ENCODE measurements at places on chromosomes 11 and 22. TPM values are rescaled to one million over a fixed set of nuclear protein-coding genes. Genes with fewer than 3 reads are reported as not detected.

PLET1 gene
- total RNA-seq: not detected

MMP13 gene
- total RNA-seq: not detected

IRAG1 gene
- total RNA-seq: 0.08 TPM

MOGAT2 gene
- not detected for total RNA-seq

TOLLIP gene
- total RNA-seq: 33.5 TPM

FAM76B gene
- total RNA-seq: 19.2 TPM

DDTL gene
- total RNA-seq: 1.6 TPM

CRYBB2 gene
- not detected for total RNA-seq

TMPRSS13 gene
- 1.1 TPM for total RNA-seq

IGLL1 gene
- total RNA-seq: not detected

STK33 gene
- total RNA-seq: not detected

GRCh38 chr11:80349997-80350396 is 909.2 kb upstream of the TENM4 start:
- no peak for DNase-seq

DNA sequence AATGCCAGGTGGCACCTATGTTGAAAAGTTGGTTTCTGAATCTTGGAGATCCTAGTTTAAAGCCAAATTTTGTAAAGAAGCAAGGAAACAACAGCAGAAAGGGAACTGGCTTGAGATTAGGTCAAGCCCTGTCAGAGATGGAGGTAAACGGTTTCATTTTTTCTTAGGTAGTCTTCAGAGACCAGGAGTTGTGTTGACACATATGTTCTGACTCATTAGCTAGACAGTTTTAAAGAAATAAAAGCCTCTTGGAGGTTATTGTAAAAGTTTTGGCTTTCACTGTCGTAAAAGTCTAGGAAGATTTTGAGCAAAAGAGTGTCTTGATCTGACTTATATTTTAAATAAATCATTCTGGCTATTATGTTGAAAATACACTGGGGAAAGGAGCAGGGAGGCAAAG is 151.5 kb upstream of the CTSC start:
- no peak for DNase-seq

DNA sequence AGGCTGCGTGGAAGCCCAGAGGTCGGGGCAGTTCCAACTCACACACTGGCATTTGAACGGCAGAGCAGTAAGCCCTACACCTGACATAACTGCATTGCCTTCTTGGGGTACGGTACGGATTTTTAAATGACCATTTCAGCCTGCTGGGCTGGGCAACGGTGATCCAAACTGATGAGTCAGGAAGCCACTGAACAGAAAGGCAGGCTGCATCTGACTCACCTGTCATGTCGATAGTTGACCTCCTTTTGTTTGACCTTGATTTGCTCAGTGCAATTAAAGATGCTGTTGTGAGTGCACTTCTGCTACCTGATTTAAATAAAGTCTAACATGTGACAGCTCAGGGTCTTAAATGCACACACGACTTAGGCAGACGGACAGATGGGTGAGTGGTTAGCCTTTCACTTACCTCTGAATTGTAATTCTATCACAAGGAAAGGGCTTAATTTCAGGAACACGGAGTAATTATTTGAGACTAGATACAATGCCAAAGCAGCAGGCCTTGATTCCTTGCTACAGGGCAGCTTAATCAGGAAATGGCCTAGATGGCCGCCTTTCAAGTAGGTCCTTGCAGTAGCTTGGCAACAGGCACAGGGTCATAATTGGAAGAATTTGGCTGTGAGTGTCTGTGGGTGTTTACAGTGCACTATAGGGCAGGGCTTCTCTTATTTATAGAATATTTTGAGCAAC is 52.2 kb downstream of the BMAL1 start:
- DNase-seq: no peak

- peak; percentile 79 for DNase-seq
These were observed 718 bp downstream of the CHKA start for GRCh38 chr11:68120273-68121066.

DNA sequence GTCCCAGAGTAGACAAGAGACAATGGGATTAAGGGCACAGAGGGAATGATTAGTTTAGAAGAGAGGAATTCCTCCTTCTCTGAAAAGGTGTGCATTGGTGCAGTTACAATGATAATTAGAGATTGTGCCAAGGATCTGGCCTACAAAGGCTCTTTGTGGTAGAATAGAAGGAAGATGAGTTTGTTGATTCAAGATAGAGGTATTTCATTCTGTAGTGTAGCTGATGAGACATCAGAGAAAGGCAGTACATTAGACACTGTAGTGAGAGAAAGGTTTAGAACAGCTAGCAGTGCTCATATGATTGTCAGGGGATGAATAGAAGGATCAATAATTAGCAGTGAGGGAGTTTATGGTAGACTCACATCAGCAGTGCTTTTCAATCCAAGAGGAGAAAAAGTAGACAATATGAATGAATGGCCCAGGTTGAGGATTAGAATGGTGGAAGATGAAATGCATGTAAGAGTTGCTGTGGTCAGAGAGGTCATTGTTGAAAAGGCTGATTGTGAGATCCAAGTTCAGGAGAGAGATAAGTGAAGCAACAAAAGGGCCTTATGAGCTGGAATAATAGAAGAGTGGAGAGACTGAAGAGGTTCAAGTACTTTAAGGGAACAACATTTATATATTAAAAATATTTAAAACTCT is 28.9 kb downstream of the SIK2 start:
- DNase-seq: peak; percentile 47

GRCh38 chr11:126086248-126086647 is 23.6 kb upstream of the CDON start:
- no peak for DNase-seq

DNA sequence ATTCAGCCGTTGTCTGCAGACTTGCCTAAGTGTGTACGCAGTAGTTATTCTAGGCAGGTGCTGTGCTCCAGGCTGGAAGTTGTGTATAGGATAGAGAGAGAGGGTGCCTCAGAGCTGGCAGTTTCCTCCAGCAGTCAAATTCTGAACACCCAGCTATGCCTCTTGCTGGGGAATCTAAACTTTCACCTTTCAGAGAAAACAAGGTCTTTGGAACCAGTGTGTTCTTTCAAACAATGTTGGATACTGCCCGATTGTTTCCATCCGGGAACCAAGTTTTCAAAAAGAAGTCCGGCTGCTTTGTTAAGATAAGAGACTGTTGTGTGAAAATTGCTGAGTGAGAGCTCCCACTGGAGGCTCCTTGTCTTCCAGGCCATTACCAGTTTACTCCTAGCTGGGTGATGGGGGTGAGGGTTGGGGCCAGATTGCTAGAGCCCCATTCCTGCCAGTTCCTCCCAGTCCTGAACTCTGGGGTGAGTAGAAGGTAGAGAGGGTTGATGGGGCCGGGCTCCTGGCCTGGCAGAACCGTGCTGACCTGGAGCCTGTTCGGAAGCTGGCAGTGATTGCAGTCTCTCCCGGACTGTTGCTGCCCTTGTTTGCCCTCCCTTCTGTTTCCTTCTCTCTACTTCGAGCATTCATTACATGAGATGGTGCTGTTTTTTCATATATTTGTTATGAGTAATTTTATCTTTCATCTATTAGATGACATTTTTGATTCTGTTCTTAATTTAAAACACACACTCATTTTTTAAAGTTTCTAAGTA is 150.2 kb downstream of the TEAD1 start:
- DNase-seq: no peak

DNA sequence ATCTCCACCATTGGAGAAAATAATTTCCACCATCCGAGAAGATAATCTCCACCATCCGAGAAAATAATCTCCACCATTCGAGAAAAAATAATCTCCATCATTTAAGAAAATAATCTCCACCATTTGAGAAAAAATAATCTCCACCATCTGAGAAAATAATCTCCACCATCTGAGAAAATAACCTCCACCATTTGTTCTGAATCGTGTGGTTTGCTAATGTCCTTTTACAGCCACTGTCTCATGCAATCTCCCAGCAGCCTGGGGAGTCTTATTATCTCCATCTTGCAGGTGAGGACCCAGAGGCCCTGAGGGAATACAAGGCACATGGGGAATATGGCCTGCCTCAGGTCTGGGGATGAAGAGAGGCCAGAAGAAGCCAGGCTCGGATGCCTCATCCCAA is 54.1 kb upstream of the TCF20 start:
- no peak for DNase-seq

GRCh38 chr11:71936825-71937224 is 8.0 kb downstream of the RNF121 start:
- no peak for DNase-seq

GRCh38 chr11:86926975-86927374 is 28.2 kb downstream of the FZD4 start:
- no peak for DNase-seq

GRCh38 chr11:9143721-9144120 is 52.3 kb upstream of the SCUBE2 start:
- no peak for DNase-seq

- DNase-seq: no peak
These were observed 68.4 kb downstream of the GAS2 start for GRCh38 chr11:22734628-22735345.

DNA sequence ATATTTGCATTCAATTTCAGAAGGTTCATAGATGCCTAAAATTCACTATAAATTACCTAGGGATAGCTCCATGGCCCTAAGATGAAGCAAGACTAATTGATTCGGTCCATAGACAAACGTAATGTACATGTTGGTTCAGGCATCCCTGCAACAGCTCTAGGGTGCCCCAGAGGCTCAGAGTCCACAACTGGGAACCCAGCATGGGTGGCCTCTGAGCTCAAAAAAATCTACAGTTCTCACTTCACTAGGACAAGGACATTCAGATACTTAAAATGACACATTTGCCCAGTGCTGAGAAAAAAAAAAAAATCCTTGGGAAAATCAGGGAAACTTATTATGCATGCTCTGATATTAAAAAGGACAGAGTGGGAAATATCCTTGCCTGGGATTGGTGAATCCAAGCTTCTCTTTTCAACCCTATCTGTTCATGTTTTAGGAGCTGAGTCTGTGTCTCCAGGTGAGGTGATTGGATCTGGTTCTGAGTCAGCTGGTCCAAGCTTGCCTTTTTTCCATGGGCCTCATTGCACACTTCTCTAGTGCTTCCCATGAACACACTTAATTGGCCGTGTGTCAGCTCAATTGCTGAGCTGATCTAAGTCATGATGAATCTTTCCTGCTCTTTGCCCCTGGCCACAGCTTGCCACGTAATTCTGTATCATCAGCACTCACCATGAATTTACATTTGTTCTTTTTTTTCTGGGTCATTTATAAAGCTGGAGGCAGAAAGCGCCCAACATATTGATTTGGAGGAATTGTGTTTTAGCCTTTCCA is 116.3 kb upstream of the RCN1 start:
- no peak for DNase-seq

DNA sequence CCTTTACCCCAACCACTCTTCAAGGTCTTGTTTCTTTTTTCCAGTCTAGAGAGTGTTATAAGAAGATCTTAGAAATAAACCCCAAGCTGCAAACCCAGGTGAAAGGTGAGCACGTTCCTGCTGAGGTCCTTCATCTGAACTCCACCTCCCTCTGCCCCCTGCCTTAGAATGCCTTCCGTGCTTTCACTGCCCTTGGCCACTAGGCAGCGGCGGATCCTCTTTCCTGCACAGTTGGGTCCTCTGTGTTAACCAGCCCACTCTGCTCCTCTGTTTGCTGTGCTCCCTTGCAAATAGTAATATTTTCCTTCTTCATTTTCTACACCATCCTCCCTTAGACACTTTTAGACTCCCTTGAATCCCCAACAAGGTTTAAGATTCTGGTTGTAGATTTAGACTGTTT is 24.3 kb downstream of the TTC12 start:
- no peak for DNase-seq

DNA sequence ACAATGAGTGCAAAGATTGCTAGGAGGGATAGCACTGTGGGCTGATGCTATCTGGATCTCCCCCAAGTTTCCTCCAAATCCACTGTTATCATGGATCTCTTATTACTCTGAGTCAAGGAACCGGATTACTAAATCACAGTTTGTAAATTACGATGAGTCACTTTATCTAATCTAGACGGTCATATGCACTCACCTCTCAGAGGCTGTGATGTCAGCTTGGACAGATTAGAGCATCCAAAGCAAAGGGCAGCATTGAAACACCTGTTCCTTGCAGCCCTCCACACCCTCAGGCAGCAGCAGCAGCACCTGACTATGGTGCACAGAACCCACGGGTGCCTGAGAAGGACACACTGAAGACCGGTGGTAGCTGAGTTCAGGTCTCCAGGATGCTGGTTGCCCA is 14.0 kb upstream of the POU2AF1 start:
- no peak for DNase-seq

- no peak for DNase-seq
These were observed 182.8 kb upstream of the SYN3 start for GRCh38 chr22:33240888-33241475.

DNA sequence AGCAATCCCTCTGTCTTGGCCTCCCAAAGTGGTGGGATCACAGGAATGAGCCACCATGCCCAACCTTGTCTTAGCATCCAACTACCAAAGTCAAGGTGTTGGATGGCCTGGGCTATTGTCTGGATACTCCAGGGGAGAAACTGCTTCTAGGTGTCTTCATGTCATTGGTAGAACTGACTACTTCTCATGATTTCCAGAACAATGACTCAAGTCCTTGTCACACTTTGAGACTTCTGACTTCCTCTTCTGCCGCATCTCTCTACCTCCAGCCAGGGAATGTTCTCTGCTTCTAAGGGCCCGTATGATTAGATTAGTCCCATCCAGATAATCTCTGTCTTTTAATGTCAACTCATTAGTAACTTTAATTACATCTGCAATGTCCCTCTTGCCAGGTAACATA is 30.6 kb downstream of the APOL6 start:
- no peak for DNase-seq

DNA sequence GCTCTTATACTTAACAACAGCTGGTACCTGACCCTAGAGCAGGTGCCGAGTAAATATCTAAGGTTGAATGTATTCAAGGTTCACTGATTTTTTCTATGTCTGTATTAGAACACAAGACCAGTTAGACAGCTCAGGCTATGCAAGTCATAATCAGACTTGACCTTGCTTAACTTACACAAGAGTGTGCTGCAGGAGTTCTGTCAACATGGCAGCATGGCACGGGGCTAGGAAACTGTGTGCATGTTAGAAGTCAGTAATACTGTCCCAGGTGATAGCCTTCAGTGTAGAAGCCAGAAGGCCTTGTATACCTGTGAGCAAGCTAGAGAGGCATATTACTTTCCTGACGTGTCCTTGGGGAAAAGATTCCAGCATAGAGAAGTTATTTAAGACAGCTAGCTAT is 253.1 kb downstream of the FAT3 start:
- no peak for DNase-seq

Data from SK-MEL-5 (cell line).